Suppressor macrophage treated with lipopolysaccharide for 4 hours (primary cell): ENCODE measurements at places on chromosomes 4 and X.

DNA sequence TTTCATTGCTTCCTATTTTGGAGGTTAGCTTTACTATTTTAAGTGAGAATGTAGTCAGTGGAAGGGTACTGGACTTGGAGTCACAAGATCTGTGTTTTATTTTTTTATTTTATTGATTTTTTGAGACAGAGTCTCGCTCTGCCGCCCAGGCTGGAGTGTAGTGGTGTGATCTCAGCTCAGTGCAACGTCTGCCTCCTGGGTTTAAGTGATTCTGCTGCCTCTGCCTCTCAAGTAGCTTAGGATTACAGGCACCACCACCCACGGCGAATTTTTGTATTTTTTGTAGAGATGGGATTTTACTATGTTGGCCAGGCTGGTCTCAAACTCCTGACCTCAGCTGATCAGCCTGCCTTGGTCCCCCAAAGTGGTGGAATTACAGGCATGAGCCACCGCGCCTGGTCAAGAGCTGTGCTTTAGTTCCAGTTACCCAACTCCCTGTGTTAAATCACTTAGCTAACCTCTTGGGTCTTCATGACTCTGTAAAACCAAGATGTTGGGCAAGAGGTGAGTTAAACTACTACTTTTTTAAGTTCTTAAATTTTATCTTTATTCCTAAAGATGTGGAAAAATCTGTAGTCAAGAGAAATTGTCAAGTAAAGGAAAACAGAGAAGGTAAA, 11.2 kb downstream of the USP9X start:
- DNase-seq, result peak; percentile 42

DNA sequence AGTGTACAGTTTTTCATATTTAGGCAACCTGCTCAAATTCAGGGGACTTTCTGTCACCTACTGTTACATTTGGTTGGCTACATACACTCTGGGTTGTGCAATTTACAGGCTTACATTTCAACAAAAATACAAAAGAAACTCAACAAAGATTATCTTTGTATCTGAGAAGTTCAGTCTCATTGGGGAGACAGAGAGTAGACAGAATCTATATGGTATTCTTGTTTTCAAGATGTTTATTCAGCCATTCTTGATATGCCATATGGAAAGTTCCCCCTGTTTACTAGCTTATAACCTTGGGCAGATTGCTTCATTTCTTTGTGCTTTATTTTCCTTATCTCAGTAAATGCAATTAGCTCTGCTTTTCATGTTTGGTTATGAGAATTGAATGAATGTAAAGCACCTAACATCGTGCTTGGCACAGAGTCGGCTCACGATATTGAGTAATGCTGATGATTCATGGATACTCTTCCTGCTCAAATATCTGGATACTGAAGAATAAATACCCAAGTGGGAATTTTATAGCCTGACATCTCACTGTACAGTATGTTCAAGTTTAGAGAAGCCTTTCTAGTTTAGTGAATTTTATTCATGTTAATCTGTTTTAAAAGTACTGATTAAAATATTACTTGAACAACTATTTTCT, 96.5 kb upstream of the PACRGL start:
- DNase-seq, result no peak

- DNase-seq, result no peak
Measured at GRCh38 chrX:16986169-16986568, 39.7 kb downstream of the REPS2 start.

DNA sequence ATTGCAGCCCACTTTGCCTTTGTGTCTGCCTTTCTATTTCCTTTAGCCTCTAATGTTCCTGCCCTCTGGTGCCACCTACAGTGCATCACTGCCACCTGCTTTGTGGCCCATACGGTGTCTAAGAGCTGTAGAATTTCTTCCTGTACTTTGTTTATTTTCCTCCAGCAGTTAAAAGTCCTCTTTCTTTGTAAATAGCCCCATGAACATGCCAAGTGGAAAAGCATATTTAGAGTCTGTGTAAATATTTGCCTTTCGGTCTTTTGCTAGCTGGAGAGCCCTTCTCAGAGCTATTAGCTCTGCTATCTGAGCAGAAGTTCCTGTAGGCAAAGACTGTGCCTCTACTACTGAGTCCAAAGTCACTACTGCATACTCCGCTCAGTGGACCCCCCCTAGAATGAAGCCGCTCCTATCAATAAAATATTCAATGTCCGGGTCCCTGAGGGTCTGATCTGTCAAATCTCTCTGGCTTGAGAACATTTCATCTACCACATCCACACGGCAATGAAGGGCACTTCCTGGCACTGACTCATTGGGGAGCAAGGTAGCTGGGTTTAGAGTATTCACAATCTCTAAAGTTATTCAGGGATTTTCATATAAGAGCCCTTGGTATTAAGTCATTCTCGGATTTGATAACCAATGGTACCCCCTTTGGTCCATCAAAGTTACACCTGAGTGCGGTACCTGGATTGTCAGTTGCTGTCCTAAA, 36.3 kb downstream of the SULT1E1 start:
- DNase-seq, result peak; percentile 40

DNA sequence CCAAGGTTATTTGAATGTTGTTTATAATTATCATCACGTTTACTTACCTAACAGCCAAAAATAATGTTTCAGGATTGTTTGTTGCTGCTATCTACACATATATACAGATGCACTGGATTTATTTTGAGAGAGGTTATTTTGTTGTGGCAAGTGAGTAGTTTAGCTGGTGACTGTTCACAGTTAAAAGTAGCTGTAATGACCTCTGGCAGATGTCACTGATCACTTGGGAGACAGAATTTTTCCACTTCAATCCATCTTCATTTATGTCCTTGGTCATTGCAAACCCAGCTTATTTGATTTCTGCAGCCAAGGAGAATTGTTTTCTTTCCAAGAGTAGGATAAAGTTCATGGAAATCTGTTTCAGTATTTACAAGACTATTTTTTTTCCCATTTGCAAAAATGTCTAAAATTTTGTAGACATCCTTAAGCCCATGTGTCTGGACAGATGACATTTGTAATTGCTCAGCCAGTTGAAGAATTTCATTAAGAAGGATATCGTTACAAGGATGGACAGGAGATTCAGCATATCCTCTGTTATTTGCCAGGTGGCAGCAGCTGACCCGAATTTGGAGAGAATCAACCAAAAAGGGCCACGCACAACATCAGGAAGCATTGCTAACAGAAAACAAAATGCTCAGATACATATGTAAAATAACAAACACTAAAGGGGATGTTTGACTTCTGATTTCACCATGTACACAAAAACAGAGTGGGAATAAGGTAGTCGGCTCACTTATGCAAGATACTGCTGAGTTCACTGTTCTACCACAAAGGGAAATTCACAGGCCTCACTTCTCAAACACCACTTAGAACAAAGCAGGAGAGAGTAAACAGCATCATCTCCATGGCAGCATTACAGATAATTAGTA, 64.5 kb downstream of the GPRIN3 start:
- peak; percentile 19 for DNase-seq

DNA sequence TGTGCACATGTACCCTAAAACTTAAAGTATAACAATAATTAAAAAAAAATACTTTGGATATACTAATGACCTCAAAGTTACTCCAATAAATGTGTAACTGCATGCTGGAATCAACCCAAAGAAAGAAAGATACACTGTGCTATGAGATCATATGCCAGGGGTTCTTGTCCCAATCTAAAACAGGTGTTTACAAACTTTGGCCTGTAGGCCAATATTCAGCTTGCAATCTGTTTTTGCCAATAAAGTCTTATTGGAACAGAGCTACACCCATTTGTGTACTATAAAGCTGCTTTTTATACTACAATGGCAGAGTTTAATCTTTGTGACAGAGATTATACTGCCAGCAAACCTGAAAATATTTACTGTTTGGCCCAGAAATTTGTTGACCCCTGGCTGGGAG, 138.8 kb upstream of the AFF2 start:
- DNase-seq, result no peak

- no peak for DNase-seq
Measured at GRCh38 chrX:105752338-105752956, 69.9 kb upstream of the NRK start.

DNA sequence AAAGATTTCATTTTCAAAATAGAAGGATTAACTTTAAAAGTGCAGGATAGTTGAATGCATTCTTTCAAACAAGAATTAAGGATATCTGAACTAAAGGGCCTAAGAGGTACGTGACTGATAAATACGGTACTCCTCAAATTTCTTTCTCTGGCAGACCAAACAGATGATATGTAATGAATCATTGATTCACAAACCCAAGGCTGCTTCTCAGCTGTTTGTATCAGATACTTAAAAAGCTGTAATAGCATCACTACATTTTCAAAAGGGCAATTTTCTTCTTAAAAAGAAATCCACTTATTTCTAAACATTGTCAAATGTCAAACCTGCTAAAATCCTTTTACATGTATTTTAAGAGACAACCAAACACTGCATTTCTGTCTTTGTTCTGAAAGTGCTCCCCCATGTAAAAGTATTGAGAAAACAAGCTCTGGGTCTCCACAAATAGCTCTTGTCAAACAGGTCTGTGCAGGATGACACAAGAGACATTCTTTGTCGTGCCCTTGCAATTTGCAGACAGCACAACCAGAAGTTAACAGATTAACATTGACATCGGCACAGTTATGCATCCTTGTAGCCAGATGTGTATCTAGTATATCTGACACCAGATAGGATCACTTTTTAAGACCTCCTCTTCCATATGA, 82.0 kb downstream of the MANBA start:
- no peak for DNase-seq

- DNase-seq, result no peak
Measured at GRCh38 chr4:43243433-43244116, 351.1 kb downstream of the GRXCR1 start.

DNA sequence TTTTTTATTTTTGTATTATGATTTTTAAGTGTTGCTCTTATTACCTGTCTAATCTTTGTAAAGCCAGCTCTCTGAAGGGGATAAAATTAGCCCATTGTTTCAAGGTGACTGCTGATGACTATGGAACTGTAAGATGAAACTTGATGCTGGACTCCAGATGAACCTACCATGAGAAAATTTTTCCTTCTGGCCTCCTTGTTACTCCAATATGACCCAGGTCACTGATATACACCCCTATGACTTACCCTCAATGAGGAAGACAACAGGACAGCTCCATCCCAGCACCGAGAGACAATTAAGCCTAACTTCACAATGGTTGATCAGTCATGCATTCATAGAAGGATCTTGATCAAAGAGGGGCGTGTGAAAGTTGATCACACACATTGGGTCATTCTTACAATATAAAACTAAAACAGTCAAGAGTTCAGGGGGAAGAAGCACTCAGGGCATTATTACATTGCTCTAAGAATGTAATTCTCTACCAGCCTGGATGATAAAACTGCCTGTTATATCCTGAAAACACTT, 230.8 kb upstream of the AGTR2 start:
- no peak for DNase-seq

GRCh38 chr4:47465004-47465403, 1.5 kb upstream of the COMMD8 start:
- DNase-seq, result no peak

- DNase-seq, result peak; percentile 17
Measured at GRCh38 chr4:68373513-68373912, 23.6 kb upstream of the YTHDC1 start.

GRCh38 chrX:76538860-76539259, 111.3 kb downstream of the MAGEE1 start:
- no peak for DNase-seq

GRCh38 chr4:95217197-95217596, 331.6 kb downstream of the UNC5C start:
- DNase-seq, result no peak

DNA sequence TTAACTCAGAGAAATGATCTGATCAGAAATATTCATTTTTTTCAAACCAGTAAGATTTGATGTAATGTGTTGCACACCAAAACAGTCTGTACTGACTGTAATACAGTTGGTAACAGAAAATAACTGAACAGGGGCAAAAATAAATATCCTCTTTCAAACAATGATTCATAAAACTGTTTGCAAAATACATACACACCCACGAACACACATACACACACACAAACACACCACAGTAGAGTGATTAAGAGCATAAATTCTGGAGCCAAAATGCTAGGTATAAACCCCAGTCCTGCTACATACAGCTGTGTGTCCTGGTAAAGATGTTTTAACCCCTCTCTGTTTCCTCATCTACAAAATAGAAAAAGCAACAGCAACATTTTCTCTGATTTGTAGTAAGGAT, 376.6 kb downstream of the PDGFC start:
- DNase-seq, result no peak

GRCh38 chr4:161350946-161351345, 812.9 kb downstream of the FSTL5 start:
- no peak for DNase-seq

- DNase-seq, result no peak
Measured at GRCh38 chr4:7717161-7717560, 222.5 kb downstream of the AFAP1 start.

GRCh38 chrX:97907791-97908190, 1024.1 kb downstream of the RPA4 start:
- no peak for DNase-seq

GRCh38 chr4:8163026-8163425, 4.4 kb upstream of the ABLIM2 start:
- no peak for DNase-seq

DNA sequence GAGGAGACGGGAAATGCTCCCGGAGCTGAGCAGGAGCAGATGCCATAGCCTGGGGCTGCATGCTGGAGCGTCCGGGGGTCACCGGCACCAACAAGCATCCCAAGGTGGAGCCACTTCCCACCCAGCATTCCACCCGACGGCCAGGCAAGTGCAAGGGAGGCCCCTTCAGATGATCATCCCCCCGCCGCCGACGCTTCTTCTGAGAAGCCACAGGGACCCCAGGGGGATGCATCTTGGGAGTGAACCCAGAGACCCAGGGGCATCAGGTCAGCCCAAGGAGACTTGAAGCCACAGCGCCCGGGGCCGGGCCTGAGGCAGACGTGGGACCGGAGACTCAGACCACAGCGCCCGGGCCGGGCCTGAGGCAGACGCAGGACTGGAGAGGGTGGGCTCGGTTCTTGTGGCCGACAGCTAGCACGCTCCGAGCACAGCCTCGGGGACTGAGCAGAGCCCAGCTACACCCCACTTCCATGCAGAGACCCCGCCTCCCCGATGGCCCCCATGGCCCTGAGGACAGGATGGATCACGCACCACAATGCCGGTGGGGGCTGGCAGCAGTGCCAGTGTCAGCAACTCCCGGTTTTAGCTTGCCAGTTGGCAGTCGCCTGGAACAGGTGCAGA, 33.0 kb upstream of the CPLX1 start:
- no peak for DNase-seq

DNA sequence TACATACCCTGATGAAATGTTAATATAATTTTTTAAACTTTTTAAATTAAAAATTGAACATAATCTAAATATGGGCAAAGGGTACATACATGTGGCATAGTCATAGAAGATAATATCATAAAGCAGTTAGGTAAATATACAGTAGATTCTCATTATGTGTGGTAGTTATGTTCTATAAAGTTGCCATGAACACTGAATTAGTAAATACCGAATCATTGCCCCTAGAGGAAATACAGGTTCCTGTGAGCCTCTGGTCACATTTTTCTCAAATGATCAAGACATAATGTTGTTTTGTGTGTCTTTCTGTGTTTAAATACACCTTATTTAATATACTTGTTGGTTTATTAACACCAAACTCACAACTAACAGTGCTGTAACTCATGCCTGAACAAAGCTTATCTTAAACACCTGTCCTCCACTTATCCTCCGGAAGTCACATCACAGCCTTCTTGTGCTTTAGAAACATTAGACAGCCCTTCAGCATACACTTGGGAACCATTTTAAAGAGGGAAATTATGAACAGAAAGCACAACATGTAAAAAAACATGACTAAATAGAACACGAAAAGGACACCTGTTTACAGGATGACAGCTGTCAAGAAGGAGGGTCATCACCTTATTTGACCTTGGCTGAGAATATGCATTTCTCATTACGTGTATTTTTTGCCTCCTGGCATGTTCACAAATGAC, 169.4 kb upstream of the NAP1L5 start:
- no peak for DNase-seq
